ENCODE measurements at places on chromosomes 3 and 15.

GRCh38 chr3:7275396-7275795, 414.5 kb downstream of the GRM7 start:
- DNase-seq: no peak

- DNase-seq: no peak
Measured at GRCh38 chr15:75114796-75115195, 86.9 kb upstream of the C15orf39 start.

DNA sequence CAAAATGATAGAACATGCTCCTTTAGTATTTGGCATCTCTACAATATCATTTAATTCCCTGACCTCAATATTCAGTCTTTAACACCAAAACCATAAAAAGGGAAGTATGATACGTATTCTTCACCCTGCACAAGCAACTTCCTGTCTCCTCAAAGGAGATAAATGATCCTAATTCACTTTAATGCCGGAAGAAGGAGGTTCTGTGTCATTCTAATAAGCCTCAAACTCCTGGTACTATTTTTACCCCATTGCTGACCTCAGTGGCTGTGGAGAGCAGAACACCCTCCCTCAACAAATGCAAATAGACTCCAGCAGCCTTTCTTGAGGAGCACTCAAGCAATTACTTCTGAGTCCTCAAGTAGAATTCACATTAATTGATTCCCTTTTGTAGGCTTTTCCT, 173.3 kb downstream of the TMEM108 start:
- peak; percentile 34 for DNase-seq

GRCh38 chr3:20375302-20375701, 189.3 kb upstream of the SGO1 start:
- DNase-seq: no peak

DNA sequence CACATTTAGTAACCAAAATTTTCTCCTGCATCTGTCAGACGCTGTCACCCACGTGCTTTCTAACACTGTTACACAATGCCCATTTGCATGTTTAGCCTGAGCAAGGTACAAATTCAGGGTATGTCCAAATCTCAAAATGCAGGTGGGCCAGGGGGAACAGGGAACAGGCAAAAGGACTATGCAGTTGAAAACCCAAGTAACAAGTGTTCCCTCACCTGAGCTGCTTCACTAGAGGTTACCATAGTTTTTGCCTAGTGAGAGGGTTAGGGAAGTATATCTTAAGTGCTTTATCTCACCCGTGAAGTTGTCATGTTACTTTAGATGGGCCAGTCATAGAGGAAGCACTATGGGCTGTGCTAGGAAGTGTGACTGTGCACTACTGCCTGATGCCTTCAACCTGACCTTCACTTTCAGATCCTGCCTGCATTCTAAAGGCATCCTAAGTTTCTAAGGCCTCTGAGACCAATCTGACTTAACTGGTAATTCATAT, 6.0 kb upstream of the TMEM87A start:
- DNase-seq: no peak

GRCh38 chr3:114178770-114179368, at the start of gene DRD3:
TSS of gene DRD3 (minus strand) at chr3:114179052. CDS start at chr3:114171992, 7,060 bp downstream.
- no peak for DNase-seq

DNA sequence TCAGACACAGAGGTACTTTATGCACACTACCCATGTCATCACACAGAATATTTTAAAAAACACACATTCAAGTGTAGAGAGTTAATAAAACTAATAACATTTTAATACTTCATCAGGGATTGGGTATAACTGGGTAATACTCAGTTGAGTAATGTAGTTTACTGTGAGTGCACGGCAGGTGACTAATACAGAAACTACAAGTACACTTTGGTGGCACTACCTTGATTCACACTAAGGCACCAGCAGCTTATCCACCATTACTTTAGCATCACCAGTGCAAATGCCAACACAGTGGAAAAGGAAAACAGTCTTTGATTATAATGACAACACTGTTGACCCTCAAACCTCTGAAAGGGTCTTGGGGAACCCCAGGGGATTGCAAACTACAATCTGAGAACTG, 33.6 kb downstream of the ZNF280D start:
- no peak for DNase-seq

GRCh38 chr3:61777483-61777882, 216.1 kb downstream of the PTPRG start:
- DNase-seq: no peak

GRCh38 chr3:159319156-159319555, 517.3 kb downstream of the MFSD1 start:
- DNase-seq: no peak

Measured in NCI-H2081 (cell line).